ENCODE measurements at places on chromosomes 5 and 9.
A peak's percentile ranks its signal among the peaks of the same experiment; 100 is the strongest.

DNA sequence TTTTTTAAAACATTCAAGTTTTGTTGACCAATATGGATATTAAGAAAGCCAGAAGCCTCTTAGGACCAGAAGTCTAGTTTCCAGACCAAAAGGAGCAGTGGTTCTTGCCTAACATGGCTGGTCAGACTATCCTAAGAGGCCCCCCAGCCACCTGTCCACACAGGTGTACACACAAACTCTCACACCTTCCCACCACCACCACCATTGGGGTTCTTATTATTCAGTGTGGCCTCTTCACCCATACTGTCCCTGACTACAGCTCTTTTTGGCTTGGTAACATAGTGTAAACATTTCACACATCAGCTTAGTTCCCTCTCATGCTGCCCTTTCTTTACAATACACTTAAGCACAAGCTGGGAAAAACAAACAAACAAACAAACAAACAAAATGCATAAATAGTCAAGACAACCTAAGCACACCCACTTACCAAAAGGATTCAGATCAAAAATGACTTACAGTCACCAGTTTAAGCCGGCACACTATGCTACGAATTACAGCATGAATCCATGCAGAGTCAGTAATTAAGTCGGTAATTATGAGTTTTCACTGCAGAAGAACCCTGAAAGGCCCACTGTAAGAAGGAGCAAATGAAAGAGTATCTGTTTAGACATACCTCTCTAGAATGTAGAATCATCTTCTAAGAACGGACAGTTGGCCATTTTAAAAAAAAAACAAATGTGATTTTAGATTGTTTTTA, 9.5 kb downstream of the LHFPL2 start:
- DNase-seq = no peak

DNA sequence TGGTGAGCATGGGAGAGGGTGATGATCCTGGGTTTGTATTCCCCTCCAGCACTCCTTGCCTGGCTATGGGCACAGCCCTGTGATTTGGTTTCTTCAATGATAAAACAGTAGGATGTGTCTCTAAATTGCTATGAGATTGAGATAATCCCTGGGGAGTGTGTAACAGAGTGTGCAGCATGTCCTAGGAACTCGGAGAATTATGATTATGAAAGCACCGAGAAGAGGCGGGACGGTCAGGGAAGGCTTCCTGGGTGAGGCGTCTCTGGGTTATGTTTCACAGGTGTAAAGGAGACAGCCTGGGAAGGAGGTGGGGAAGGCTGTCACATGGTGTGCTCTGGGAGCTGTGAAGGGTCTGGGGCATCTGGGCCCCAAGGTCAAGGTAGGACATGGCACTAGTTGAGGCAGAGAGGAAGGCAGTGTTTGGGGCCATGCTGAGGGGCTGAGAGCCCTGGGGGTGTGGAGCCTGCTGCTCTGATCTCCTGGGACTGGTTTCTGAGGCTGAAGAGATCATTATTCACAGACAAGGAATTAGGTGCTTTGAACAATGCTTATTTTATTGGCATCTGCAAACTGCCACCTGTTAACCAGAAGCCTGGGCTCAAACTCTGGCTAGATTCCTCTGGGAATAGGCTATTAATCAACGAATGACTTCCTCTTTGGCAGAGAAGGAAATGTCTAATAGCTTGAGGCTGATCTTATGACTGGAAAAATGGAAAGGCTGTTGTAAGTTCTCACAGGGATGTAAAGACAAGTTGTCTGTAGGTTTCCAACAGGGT, 73.8 kb upstream of the IL12B start:
- no peak for DNase-seq

DNA sequence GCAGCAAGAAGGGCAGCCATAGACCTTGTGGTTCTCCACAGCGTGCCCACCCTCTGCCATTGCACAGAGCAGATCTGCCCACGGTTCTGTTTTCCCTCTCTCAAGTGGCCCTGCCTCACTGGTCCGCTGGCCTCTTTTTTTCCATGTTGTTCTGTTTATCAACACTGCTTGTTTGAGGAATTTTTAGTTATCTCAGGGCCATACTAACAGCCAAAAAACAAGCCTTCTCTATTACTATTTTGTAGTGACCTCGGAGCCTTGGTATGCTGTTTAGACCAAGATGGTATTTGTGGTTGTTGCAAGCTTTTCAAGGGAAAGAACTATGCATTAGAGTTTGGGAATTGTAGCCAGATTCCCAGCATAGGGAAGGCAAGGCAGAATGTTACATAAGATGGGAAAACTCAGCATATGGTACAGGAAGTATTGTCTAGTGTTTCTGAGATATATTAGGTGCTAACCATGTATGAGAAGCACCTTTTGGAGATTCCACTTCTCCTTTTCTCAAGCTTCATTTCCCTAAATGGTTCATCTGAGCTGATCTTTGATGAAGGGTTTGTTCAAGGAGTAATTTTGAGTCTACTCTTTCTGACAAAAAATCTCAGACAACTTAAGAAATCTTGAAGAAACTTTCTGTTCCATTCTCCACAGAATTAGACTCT, 54.3 kb downstream of the NUP214 start:
- no peak for DNase-seq

DNA sequence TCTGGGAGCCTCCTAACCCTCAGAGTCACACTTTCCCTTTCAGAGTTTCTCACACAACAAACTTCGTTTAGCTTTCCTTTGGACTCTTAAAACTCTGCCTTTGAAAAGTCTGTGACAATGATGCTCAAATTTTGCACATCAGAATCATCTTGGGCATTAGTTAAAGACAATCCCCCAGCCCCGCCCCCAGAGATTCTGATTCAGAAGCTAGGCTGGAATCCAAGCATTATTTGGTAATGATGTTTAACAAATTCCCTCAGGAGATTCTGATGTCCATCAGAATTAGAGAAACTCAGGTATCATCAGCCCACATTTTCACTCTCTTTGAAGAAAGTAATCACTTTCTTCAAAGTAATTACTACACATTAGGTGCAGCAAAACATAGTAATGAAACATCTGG, 9.6 kb upstream of the PLPP1 start:
- DNase-seq = no peak

DNA sequence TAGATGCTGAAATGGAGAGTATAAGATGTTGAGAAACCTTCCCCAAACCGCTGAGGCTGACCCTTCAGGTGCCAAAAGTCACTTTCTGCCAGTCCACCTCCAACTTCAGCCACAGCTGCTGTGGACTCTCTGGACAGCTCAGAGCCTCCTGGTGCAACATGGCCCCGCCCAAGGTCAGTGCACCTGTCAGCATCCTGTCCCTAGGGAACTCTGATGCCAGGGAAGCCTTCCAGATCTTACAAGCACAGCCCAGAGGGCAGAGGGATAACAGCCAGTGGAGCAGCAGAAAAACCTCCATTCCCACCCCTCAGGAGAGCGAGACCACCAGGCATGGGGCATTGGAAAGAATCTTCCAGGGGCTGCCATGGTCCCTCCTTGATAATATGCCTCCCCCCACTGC, 10.5 kb upstream of the PTGES2 start:
- DNase-seq = no peak

- DNase-seq = no peak
These were observed 13.2 kb downstream of the TMEM8B start for GRCh38 chr9:35842020-35842745.

DNA sequence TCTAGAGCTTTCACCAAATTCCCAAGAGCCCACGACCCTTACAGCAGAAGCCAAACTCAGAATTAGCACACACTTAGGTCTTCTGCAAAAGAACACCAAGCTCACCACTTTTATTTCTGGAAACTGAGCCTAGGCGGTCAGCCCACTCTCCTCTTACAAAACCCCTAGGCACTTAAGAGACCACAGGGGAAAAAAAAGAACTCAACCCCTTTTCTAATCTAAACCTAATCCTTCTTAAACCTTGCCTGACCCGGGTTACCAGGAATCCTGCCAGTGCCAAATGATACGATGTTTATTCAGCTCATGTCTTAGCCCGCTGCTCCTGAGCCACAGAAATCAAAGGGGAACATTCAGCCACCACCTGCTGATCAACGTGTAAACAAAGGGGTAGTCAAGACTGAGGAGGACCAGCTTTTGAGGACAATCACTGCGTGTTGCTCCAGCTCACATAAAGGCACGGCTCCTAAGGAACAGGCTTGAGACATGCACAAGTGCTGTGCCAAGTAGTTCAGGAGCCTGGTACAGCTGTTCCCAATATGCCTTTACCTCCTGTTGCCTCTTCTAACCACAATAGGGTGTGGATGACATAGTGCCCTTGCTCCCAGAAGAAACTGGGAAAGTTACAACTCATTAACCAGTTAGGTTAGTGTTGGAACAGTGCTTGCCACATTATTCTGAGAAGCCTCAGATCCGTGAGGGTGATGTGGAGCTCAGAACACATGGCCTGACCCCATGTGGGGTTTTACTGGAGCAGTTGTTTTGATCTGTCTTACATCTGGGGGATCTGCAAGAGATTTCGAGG, 49.3 kb downstream of the ZFAND5 start:
- DNase-seq = no peak

DNA sequence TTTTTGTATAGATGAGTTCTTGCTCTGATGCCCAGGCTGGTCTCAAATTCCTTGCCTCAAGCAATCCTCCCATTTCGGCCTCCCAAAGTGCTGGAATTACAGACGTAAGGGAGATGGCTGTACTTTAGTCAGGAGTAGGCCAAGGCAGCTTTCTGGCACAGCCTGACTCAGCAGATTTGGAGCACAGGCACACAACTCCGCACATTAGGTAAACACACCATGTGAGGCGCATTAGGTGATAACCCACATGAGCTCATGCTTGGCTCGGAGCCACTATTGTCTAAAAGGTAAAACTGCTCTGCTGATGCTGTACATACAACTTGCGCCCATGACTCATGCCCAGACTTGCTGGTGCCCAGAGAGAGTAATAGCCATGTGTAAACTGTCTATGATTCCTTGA, 1157.9 kb downstream of the TAF11L14 start:
- DNase-seq = no peak

DNA sequence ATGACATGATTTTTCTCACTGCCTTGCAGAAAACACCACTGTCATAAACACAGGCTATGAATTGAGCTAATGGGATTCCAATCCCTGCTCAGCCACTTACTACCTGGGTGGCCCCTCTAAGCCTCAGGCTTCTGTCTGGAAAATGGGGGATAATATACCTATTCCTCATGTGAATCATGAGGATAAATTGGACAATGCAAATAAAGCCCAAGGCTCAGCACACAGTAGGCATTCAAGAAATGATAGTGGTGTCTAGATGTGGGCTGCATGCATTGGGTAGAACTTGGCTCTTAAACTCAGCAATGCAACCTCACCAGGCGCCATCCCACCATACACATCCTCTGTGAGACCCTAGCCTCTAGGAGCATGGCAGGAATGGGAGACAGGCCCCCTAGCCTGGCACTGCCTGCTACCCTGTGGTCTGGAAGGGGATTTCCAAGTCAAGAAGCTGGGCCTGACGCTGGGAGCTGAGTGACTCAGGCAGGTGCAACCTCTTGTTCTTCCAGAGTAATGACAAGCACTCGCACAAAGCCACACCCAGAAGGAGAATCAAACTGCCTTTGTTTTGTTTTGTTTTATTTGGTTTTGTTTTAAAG, 2.3 kb upstream of the TNIP1 start:
- no peak for DNase-seq

DNA sequence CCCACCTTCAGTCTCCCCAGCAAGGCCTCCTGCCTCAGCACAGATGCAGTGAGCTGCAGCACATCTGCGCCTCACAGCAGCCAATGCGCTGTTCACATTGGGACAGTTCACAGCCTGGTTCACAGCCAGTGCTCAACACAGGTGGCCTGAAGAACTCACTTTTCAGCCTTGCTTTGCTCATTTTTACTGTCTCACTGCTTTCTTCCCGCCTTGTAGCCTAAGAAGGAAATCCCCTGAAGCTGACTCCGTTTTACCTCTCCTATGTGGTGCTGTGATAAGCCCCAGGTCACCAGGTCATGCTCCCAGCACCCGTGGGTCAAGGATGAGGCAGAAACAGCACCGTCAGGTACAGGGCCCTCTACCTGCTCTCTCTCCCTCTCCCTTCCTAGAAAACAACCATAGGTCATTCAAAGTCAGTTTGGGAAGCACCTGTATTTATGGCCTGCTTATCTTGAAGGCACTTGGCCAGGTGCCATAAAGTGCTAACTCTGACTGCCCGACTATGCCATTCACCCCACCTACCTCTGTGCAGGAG, 1.1 kb downstream of the GCNT4 start:
- no peak for DNase-seq

DNA sequence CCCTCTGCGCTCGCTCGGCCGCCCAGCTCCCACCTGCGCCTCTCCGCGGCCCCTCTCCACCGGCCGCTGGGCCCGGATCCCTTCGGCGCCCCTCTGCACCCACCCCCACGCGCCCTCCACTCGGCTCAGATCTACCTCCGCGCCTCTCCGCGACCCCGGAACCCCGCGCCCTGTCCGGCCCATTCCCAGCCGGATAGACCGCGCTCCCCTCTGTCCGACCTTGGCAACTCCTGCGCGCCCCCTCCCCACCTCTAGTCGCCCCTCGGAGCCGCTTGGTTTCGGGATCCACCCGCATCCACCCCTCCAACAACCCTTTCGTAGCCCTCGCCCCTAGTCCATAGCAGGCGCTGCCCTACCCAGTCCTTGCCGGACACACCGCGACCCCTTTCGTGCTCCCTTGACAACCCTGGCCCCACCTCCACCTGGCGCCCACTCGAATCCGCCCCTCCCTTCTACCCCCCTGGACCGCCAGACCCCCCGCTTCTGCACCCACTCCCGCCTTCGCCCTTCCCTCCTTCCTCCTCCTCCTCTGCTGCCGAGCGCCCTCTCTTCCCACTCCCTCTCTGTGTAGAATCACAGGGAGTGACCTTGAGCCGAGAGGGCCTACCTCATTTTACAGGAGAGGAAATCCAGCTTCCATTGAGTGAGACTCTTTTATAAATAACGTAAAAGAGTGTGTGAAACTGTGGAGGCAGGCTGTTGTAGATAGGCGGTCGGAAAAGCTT, 525 bp upstream of the AK3 start:
- DNase-seq = no peak

GRCh38 chr5:33795496-33795895, 96.3 kb downstream of the ADAMTS12 start:
- no peak for DNase-seq

GRCh38 chr9:3361116-3361515, 164.7 kb downstream of the RFX3 start:
- DNase-seq = no peak

GRCh38 chr5:116702776-116703175, 128.2 kb upstream of the SEMA6A start:
- DNase-seq = no peak

- DNase-seq = peak; percentile 50
These were observed 16.5 kb downstream of the ASS1 start for GRCh38 chr9:130461218-130461630.

- DNase-seq = no peak
These were observed 4.6 kb downstream of the DCANP1 start for GRCh38 chr5:135442431-135443160.

DNA sequence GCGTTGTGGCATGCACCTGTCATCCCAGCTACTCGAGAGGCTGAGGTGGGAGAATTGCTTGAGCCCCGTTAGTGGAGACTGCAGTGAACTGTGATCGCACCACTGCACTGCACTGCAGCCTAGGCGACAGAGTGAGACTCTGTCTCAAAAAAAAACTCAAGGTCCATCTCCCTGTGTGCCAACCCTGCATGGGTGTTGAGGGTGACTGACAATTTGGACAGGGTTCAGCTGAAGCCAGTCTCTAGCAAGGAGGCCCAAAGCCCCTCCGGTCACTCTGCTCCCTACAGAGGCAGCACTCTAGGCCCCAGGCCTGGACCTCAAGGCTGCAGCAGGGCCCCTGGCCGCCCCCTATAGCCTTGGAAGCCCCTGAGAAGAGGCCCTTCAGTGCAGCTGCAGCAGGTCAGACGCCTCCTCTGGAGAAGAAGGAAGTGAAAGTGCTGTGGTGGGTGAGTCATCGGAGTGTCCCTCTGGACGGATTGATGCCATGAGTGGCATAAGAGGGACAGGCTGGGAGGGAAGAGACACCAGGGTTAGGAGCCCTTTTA, 39.2 kb upstream of the NEK6 start:
- no peak for DNase-seq

- no peak for DNase-seq
These were observed 134.8 kb upstream of the PCA3 start for GRCh38 chr9:76629205-76629990.
